ENCODE measurements at places on chromosomes 16 and 17. TPM values are rescaled to one million over a fixed set of nuclear protein-coding genes. Genes with fewer than 3 reads are reported as not detected.

GRCh38 chr16:59385959-59386358, 651.8 kb upstream of the GOT2 start:
- H3K27ac ChIP-seq, result no peak overlapping the region
- no peak for DNase-seq
- H3K36me3 ChIP-seq, result no peaks in the 10 kb centered on the region
- H3K4me1 ChIP-seq, result no peaks in the 10 kb centered on the region
- H3K4me3 ChIP-seq, result no peak overlapping the region
- H3K27me3 ChIP-seq, result no peaks in the 10 kb centered on the region

GRCh38 chr17:39926135-39926587, 1.2 kb downstream of the ORMDL3 start:
- H3K4me1 ChIP-seq, result no peaks in the 10 kb centered on the region
- peak overlapping the region; percentile 82 for H3K4me3 ChIP-seq
- H3K36me3 ChIP-seq, result peaks cover 27% of the 10 kb centered on the region
- peak; percentile 58 for DNase-seq

DNA sequence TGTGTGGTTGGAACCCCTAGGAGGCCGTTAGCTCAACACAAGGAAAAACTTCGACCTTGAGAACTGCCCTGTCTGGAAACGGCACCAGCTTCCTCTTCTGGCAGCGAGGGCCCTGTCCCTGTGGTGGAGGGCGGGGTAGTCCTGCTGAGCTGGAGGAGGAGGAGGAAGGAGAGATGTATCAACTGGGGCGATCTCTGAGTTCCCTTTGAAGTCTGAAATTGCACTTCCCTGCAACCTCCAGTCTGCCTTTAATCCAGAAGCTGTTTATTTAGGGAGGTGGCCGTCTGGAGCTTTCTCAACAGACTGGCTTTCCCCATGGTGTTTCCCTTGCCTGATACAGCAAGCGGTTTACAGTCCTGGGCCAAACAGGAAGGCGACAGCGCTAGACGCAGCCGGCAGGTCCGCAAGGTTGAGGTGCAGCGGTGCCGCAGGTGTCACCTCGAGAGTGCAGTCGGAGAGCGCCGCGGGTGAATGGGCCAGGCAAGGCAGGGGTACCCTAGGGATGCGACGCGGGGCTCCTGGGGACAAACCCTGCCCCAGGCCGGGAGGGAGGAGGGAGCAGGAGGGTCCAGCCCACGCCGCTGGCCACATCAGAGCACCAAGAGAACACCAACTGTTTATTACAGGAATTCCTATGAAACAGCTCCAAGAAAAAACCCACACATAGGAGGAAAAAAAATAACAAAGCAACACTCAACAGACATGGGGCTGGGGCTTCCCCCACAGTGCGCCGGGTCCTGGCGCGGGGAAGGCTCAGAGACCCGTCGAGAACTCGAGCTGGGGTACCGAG, 11.4 kb upstream of the MRPS23 start:
- peak; percentile 88 for DNase-seq
- H3K4me3 ChIP-seq, result peak overlapping the region; percentile 79
- peaks cover 13% of the 10 kb centered on the region for H3K4me1 ChIP-seq
- peaks cover 2% of the 10 kb centered on the region for H3K36me3 ChIP-seq
- H3K27me3 ChIP-seq, result no peaks in the 10 kb centered on the region

GRCh38 chr17:54111576-54111975, 288.8 kb downstream of the KIF2B start:
- no peaks in the 10 kb centered on the region for H3K4me1 ChIP-seq
- H3K36me3 ChIP-seq, result no peaks in the 10 kb centered on the region
- H3K27ac ChIP-seq, result no peak overlapping the region
- H3K27me3 ChIP-seq, result no peaks in the 10 kb centered on the region
- DNase-seq, result no peak

DNA sequence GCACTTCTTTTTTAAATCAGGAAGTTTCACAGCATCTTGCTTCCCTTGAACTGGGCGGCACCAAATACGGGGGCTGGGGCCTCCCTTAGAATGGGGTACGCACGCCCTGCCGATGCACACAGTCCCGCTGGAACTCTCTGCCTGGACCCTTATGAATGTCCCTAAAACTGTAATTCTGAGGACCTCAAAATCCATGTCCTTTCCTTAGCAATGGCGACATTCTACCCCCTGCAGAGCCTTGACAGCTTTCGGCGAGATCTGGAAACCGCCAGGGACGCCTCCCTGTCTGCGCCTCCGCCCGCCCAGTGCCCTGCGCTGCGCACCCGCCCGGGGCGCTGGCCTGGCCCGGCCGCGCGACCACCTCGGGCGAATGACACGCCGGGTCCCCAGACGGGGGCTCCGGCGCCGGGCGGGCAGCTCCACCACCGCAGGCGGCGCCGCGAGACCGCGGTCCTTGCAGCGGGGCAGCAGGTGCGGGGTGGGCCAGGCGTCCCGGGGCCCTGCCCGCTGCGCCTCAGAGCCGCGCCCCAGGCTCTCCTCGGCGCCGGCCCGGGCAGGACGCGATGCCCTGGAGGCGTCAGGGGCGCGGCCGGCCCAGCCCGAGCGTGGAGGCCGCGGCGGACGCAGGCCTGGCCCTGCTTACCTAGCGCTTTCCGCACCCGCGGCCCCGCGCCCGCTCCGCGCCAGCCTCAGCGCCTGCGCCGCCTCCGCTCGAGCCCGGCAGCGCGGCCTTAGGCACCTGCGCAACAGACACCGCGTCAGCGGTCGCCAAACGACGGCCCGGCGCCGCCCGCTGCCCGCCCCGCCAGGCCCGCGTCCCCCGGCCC, 548 bp downstream of the HAGH start:
- H3K4me1 ChIP-seq, result no peaks in the 10 kb centered on the region
- peak; percentile 68 for DNase-seq
- peak overlapping the region; percentile 78 for H3K4me3 ChIP-seq
- no peak overlapping the region for H3K27ac ChIP-seq

EPX gene
- total RNA-seq, result not detected

CDH11 gene
- total RNA-seq, result 4.0 TPM

ARHGAP44 gene
- total RNA-seq, result 14.2 TPM

Data from endodermal cell (in vitro differentiated cells).